Amniotic stem cell (primary cell): ENCODE measurements at places on chromosomes 2 and 18.

GRCh38 chr2:45312275-45312674 is 298.8 kb downstream of the SRBD1 start:
- DNase-seq, result no peak

DNA sequence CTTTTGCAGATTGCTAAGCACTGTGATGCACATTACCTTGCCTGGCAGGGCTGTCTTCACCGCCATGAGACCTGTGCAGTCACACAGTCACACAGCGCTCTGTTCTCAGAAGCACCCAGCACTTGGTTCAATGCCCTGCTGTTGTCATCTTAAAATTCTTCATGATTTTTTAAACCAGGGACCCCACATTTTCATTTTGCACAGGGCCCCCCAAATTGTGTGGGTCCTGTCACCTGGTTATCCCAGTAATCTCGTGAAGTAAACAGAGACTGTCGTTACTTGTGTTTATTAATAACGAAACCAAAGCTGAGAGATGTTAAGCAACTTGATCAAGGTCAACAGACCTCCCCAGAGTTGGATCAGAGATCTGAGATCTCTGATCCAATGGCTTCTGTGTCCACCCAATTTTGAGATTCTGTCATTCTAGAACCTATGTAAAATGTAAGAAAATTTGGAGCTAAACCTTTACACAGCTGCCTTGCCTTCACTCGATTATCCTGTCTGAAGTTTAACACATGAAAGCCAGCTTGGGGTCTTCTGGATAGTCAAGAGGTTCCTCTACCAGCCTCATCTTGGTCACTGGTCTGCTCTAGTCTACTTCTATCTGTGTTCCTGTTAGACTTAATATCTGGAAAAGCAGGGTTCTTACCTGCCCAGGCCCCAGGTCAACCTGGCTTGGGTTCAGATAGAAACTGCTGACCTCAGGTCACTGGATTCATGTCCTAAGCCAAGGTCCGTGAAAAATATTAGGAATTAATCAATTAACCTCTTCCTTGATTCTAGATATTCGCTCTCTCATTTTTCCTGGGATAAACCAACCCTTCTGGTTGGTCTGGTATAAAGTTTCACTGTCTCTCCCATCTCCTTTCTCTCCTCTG is 13.7 kb upstream of the TTC39C start:
- DNase-seq, result no peak

DNA sequence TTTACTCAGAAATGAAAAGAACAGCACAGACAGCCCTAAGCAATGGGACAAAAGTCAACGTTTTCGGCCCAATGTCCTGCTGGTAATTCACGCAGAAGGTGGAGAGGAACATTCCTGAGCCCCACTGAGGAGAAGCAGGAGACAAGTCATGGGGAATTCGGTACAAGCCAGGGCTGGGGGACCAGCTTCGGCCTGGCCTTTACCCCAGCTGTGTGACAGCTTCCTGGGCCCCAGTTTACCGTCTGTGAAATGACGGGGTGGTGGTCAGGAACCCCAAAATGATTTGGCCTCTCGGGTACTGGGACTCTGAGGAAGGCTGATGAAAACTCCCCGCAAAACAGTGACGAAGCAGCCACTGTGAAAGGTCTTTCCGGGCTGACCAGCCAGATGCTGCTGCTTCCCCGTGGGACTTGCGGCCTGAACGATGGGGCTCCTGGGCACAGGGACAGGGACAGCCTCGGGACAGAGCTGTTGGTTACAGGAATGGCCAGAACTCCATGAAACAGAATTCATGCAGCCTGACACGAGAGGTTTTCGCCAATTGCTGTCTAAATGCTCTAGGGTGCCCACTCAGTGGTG is 21.6 kb downstream of the KIF1A start:
- DNase-seq, result no peak

- no peak for DNase-seq
Observed at GRCh38 chr18:10557085-10557677, 31.4 kb downstream of the NAPG start.

GRCh38 chr18:51153659-51154371 is 43.7 kb downstream of the MEX3C start:
- no peak for DNase-seq

DNA sequence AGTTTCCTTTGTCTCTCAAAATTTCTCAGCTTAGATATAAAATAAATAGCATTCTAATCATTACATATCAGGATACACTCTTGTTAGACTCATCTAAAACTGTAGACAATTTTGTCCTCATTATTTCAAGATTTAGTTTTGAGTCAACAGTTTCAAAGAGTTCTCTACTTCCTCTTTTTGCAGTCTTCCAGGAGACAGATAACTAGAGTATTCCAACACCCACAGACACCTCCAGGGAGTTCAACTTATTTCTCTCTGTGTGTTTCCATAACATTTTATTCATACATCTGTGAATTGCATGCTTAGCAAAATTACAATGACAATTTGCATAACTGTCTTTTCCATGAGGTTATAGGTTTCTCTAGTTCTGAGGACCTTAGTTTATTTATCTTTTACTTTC is 166.6 kb upstream of the HNMT start:
- no peak for DNase-seq

DNA sequence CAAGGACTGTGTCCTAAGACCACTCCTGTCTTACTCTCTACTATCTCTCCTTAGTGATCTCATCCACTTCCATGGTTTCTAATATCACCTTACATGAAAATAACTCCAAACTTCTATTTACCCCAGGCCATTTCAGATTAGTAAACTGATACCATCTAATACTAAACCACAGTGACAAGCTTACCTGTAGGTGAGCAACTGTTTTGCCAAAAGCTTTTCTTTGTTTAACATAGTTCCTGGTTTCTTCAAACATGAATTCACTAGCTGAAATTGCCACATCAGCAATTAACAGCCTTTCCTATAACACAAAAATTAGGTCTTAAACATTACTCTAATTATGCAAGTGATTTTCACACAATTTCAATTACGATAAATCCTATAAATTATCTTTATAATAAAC is 22.1 kb downstream of the ACADL start:
- DNase-seq, result no peak

DNA sequence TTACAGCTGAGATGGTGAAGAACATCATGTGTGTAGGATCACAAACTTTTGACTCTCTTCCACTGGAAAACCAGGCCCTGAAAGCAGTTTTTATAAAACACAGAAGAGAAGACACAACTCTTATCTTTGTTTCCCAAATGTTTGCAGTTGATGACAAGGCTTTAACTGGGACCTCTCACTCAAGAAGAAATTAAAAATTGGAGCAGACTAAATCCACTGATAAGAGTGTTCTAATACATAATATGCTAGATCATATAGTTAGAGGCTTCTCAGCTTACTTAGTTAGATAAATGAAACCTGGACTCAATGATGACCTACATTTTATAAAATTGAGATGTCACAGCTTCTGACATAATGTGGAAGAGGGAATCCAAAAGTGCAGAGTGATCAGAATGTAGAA is 158.3 kb upstream of the WDSUB1 start:
- DNase-seq, result no peak

GRCh38 chr2:213281156-213281555 is 3.1 kb upstream of the SPAG16 start:
- DNase-seq, result peak; percentile 1

GRCh38 chr2:217621391-217621801 is 381.4 kb downstream of the TNS1 start:
- DNase-seq, result no peak

DNA sequence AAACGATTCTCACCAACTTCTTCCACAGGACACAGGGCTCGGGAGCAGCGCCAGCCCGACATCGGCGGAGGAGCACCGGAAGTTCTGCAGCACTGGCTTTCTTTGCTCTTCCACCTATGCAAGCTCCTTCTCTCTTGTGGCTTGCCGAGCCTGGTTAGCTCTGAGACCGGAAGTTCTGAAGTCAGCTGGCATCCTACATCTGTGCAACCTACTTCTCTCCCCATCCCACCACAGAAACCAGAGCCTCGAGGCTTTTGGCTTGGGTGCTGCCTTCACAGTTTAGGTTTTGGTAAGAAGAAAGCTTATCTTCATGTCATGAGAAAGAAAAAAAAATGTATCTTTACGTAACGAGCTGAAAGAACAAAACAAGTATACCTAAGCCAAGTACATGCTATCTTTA is 111.7 kb downstream of the ANKRD44 start:
- no peak for DNase-seq

GRCh38 chr18:2963048-2963447 is 49.9 kb downstream of the LPIN2 start:
- DNase-seq, result no peak

DNA sequence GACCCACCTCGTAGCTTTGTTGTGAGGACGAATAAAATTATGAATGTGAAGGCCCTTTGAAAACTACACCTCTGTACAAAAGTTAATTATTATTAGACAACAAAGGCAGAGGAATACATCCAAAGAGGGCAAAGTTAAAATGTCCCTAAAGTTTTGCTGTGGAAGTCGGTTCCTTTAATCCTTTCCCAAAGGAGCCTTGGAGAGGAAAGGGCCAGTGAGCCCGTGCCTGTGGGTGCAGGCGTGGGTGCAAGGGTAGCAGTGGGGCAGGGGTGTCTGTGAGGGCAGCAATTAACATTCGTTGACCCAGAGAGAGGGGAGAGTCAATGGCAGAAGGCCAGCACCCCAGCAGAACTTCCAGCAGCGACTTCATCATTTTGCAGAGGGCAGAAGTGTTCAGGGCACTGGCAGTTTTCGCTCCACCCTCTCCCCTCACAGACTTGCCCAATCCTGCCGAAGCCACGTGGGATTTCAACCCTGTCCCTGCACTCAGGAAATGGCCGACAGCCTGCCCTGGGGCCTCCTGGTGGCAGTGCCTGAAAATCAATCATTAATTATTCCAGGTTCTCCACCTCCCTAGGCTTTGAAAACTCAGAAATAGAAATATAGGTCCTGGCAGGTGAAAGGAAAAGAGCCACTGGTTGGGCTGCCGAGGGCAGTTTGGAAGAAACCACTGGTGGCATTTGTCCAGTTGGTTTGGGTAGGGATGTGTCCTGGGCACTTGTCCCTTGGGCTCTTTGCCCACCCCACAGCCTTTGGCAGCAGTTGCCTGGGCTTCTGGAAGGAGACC is 4.2 kb upstream of the PAX8 start:
- no peak for DNase-seq

DNA sequence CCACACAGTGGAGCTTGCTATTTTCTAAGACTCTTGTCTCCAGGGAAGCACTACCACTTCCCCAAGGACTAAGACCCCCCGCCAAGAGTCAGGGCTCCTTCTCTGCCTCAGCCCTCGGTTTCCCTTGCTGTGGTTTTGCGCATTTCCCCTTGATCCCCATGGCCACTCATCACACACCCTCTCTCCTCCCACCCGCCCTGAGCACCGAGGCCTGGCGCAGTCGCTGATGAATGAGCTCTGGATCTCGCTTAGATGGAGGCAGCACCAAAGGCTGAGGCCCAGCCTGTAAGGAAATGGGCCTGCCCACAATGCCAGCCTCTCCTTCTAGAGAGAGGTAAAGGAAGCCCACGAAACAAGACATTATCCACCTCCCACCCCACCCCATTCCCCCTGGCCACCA is 96.9 kb downstream of the TNS1 start:
- no peak for DNase-seq

GRCh38 chr2:76851000-76851399 is 671.2 kb downstream of the LRRTM4 start:
- DNase-seq, result no peak

- DNase-seq, result no peak
Observed at GRCh38 chr2:20930928-20931327, 108.0 kb upstream of the LDAH start.

- DNase-seq, result no peak
Observed at GRCh38 chr18:79245517-79246001, 150.2 kb upstream of the NFATC1 start.

DNA sequence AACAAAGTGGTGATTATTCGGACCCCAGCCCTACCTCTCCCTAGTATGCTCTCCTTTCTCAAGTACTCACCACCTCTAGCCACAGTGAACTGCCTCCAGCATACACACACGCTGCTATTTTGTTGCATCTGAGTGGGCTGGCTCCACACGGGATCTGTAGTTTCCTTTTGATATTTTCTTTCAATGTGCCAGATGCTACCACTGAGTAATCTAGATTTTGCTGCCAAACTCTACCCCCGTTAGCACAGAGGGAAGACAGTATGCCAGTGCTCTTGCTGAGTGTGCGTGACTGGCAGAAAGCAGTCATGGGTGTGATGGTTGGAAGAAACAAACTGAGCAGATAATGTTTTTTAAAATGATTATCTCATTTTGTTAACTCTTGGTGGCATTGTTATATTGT is 11.6 kb downstream of the CFLAR start:
- DNase-seq, result no peak

DNA sequence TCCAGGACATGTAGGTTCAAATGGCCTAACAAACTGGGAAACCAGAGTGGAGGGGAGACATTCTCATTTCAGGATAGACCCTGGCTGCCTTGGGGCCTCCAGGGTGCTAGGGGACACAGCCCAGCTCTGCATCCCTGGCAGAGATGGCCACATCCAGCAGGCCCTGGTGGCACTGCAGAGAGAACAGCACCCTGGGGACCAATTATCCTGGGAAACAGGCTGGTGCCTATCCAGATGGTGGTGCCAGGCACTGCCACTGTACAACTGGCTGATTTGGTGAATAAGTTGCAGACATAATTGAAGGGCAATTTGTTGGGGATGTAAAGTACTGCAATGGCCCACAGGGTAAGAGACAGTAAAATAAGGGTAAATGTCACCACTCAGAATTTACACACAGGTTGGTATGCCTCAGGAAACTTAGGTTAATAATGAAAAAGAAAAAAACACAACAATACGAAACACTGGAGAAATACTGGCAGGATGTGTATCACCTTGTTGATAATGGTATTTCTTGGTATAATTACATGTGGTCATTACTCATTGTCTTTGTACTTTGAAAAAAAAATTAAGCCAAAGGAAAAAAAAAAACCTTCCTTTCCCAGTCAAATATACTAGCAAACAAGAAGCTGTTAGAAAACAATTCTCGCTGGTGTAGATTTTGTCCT is 12.8 kb upstream of the SFTPB start:
- no peak for DNase-seq

- no peak for DNase-seq
Observed at GRCh38 chr2:230829959-230830358, 34.8 kb upstream of the ITM2C start.

GRCh38 chr2:188367164-188367563 is 75.5 kb downstream of the GULP1 start:
- no peak for DNase-seq

GRCh38 chr2:53493210-53493609 is 274.4 kb upstream of the CHAC2 start:
- DNase-seq, result no peak
